ENCODE measurements at places on chromosomes 6 and 20.

DNA sequence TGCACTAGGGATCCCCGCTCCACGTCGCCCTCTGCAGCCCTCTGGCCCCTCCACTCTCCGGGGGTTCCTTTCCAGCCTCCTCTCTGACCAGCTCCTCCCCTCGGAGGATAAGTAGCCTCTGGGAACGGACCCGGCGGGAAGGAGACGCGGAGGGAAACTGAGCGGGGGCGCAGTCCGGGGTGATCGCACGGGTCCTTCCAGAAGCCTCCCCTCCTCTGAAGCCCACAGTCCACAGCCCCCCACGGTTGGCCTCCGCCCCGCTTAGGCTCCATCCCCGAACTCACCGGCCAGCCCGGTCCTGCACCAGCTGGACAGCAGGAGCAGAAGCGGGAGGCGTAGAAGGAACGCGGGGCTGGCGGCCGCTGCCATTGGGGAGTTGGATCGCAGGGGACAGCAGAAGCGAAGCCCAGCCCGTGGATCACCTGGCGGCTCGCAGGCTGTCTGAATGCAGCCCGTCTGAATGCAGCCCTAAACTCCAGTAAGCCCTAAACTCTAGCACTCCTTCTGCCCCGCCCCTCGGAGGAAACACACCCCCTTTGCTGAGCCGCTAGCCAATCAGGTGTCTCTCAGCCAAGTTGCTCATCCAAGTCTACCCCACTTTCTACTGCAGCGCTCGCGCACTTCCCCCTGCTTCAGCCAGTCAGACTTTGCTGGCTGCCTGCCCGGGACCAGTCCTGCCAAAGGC is at the start of gene RAET1G:
Gene RAET1G (minus strand): TSS at position 480 of the 685 bp plus-strand sequence. CDS start 111 bp downstream, at position 369.
- peak; percentile 97 for DNase-seq

DNA sequence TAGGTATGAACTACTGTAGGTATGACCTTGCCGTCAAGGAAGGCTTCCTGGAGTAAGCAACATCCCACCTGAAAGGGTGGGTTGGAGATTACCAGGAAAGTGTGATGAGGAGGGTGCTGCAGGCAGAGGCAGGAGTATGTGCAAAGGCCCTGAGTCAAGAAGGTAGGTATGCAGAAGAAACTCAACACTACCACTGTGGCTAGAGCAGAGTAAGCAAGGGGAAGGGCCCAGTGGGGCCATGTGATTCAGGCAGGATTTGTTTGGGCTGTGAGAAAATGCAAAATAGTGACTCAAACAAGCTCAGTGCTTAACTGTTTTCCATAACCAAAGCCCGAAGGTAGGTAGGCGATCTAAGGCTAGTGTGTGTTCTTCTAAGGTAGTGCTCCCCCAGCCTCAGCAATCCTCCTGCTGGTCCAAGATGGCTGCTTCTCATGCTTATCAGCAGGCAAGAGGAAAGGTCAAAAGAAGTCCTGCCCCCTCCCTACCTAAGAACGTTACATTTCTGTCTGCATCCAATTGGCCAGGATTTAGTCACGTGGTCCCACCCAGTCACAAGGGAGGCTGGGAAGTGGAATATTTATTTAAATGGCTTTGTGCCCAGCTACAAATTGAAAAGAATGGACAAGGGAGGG is 36.2 kb upstream of the HMGA1 start:
- DNase-seq = peak; percentile 68

GRCh38 chr20:36493051-36493800 is 48.1 kb upstream of the MYL9 start:
- peak; percentile 84 for DNase-seq

DNA sequence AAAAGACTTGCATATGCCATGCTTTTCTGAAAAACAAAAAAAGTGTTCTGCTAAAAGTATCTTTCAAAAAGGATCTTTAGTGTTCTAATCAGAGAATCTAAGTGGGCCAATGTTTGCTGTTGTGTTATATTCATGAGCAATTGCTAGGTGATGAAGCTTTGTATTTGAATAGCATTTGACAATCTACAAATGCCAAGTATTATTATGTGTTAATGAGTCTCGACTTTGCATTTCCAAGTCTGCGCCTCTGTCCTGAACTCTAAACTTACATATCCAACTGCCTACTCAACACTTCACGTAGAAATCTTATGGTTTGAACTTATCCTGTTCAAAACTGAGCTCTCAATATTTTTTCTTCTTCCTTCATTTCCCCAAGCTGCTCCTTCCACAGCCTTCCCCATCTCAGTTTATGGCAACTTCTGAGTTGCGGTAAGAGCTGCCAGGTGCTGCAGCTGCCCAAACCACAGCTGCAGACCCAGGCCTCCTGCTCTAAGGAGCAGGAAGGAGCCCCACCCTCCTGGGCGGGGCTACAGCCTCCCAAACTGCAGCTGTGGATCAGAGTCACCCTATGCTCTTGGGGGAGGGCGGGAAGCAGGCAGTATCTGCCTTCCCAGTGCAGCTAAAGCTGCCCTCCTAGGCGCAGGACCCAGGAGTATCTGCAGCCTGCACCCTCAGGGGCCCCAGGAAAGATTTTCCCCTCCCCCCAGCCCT is 16.7 kb upstream of the MAK start:
- DNase-seq = no peak

- DNase-seq = no peak
Observed at GRCh38 chr6:144639654-144640053, 354.5 kb downstream of the UTRN start.

GRCh38 chr6:7180751-7181150 is 73.0 kb downstream of the RREB1 start:
- peak; percentile 7 for DNase-seq

GRCh38 chr6:43993881-43994523 is 133.2 kb downstream of the MRPL14 start:
- peak; percentile 50 for DNase-seq
